ENCODE measurements at places on chromosomes 13 and 19.
A peak's percentile ranks its signal among the peaks of the same experiment; 100 is the strongest.

DNA sequence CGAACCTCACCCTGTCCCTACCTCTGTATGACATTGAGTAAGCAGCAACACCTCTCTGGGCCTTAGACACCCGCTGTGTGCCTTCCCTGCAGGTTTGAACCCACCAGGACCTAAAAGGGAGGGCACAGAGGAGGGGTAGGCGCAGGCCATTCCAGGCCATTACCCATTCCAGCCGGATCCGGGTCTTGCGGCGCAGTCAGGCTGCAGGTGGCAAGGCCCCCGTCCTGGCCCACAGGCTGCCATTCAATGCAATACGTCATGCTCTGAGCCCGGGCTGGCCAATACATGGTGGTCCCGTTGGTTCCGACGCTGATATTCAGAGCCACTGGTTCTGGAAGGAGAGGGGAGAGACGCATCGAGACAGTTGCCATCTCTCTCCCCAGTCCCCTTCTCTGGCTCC is 17.4 kb downstream of the IL12RB1 start:
- DNase-seq, result no peak

DNA sequence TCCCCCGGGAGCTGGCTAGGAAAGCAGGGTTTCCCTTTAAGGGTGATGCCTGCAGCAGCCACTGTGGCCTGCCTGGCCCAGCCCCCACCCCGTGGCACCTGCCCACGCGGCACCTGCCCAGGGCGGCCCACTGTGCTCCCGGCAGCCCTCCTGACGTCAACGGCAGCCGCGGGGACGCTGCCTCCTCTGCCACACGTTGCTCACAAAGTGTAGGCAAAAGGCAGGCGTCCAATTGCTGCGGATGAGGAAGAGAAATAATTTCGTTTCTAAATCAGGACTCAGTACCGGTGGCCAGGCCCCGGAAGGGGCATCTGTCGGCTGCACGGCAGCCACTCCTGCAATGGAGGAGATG is 122.3 kb downstream of the URI1 start:
- no peak for DNase-seq

GRCh38 chr19:16078759-16079707 is 2.7 kb downstream of the TPM4 start:
- peak; percentile 66 for DNase-seq

DNA sequence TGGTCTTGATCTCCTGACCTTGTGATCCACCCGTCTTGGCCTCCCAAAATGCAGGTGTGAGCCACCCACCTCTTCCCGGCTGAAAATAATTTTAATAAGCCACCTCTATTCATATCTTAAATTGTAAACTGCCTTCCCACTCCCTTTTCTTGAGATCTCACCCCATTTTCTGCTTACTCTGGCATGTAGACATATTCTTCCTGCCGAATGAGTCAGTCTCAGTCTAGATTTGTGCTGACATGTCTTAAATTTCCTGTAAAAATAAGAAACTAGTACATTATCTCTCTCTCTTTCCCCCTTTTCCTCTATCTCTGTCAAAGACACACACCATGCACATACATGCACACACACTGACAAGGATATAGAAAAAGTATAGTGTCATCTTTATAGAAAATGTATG is 60.9 kb downstream of the THSD1 start:
- no peak for DNase-seq

DNA sequence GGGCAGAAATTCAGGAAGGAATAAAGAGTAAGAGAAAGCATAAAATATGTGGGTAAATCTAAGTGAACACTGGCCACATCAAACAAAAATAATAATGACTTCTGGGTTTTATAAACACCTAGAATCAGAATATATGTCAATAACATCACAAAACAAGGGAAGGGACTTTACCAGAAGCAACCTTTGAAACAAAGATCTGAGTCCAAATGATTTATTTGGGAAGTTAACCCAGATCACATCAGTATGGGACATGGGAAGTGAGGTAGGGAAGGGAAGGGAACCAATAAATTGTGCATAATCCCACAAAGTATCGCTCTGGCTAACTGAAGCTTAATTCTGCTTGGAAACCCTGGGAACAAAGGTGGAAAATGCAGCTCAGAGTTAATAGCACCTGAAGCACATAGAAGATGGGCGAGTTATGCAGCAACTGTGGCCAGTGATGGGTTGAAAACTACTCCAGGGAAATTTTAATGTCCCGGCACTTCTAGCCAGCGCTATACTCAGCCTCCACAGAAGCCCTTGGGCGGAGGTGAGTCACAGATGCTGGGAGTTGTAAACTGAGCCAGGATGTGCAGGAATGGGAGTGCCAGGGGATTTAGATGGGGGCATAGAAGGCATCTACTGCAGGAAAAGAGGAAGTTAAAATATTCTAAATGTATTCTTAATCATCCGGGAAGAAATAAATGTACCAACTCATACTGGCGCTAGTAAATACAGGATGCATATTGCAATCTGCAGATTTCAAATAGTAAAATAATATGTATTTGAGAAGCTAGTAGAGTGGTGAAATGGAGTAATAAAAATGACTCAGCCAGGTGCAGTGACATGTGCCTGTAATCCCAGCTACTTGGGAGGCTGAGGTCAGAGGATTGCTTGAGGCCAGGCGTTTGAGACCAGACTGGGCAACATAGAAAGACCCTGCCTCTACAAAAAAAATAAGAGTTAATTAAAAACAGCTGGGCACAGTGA is 34.2 kb upstream of the CEBPG start:
- DNase-seq, result no peak

DNA sequence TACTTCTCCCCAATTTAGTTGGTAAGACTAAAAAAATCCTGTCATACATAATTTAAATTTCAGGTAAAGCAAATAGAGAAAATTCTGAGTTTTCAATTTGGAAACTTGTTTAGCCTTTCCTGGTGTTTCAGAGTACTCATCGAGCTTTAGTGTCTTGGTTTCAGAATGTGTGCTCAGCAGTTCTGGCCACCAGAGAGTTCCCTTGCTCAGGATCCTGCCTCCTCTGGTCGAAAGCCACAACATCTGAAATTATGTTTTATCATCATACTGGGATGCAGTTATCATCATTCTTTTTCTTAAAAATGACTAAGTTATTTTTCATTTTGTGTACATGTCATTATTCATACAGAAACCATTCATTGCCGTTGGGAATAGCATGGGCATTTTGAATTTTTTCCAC is 263.2 kb upstream of the SPRY2 start:
- no peak for DNase-seq

- no peak for DNase-seq
These were observed 483.0 kb downstream of the DCT start for GRCh38 chr13:93996481-93996880.

GRCh38 chr13:106700439-106700838 is 132.5 kb upstream of the ARGLU1 start:
- DNase-seq, result no peak

GRCh38 chr13:71699342-71699741 is 167.7 kb downstream of the DACH1 start:
- DNase-seq, result no peak

DNA sequence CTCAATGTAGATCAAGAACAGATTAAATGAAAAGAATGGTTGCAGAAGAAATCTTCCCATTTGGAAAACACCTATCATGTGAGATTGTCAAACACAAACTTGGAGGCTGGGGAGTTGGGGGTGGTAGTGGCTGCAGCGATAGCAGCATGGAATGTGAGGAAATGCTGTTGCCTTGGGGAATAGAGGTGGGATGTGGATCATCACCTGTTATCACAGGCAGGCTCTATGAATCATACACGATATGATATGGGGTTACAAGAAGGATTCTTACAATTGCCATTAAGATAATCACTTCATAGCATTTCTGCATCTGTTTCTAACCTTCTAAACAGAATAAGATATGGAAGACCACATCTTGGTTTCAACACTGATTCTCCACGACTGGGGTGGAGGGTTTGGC is 88.7 kb downstream of the RNASEH2B start:
- no peak for DNase-seq

- no peak for DNase-seq
These were observed 6.4 kb downstream of the DACH1 start for GRCh38 chr13:71860547-71861138.

DNA sequence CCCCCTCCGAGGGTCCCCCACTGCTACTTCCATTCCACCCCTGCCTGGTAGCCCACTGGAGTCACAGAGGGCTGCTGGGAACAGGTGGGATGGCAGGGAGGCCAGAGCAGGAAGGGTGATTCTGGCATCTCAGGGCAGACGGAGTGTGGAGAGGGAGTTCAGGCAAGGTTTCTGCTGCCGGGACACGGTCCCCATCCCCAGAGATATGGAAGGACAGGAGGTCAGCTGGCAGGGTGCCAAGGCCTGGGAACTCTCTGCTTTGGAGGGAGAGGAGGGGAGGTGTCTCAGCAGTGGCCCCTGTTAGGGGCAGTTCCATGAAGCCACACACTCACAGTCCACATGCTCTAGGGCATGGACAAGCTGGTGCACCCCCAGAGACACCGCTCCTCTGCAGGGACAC is 68.1 kb downstream of the CHST8 start:
- DNase-seq, result no peak

DNA sequence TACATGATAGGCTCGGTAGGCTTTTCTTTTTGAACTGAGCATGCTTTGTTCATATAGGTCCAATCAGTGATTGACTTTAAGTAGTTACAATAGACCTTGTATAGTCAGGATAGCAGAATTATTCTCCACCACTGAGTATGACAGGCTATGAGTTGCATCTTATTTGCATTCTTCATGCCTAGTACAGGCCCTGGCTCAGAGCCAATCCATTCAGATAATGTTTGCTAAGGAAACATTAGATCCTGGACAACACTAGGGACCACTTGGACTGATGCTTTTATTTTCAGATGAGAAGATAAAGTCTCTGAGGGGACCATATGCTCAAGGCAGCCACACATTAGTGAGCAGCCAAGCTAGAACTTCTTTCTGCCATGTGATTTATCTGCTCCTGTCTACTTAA is 133.9 kb downstream of the KL start:
- DNase-seq, result no peak

DNA sequence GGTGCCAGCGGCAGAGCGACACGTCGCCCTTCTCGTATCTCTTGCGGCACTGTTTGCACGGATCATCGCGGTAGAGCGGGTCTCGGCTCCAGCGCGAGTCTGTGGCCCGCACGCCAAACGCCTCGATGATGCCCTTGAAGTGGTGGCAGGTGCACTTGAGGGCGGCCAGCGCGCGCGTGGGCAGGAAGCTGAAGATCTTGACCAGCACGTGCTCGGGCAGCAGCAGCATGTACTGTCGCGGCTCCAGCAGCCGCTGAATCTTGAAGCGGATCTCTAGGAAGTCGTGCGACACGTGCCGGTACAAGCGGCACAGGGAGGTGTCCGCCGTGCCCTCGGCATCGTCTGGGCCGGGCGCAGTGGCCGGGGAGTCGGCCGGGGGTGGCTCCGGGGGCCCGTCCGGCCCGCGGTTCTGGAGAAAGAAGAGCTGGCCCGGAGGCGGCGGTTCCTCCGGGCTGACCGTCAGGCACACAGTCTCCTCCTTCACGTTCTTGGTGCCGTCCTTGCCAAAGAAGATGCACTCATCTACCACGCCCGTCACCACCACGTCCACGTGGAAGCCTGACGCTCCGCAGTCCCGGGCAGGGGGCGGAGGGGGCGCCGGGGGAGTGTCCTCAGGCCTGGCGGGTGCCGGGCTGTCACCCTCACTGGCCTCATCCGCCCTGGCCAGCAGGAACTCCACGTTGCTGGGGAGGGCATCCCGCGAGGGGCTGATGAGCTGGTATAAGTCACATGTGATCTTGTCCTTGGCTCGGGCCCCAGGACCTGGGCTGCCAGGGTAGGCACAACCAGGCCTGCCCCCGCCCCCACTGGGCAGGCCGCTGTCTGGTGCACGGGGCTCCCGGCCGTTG is 18.6 kb downstream of the FBXO46 start:
- no peak for DNase-seq

GRCh38 chr19:33302974-33303790 is 848 bp upstream of the CEBPA start:
- DNase-seq, result no peak

GRCh38 chr19:43525836-43526771 is 897 bp downstream of the ETHE1 start:
- peak; percentile 32 for DNase-seq

GRCh38 chr19:50679177-50680125 is 30.2 kb downstream of the C19orf81 start:
- peak; percentile 57 for DNase-seq

DNA sequence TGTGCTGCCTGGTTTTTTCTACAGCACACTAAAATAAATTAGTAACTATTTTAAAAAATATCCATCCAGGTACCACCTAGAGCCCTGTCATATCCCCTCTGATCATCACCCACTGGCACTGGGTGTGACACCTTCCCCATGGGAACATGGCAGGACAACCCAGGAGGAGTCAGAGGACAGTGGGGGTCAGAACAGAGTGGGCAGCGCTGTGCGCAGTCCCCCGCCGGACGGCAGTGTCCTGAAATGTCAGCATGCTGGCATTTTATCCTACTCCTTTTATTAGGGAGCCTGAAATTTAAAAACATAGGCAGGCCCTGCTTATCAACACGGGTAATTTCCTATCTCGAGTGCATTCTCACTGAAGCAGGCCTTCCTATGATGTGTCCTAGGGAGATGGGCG is 42.1 kb upstream of the GAS6 start:
- no peak for DNase-seq

DNA sequence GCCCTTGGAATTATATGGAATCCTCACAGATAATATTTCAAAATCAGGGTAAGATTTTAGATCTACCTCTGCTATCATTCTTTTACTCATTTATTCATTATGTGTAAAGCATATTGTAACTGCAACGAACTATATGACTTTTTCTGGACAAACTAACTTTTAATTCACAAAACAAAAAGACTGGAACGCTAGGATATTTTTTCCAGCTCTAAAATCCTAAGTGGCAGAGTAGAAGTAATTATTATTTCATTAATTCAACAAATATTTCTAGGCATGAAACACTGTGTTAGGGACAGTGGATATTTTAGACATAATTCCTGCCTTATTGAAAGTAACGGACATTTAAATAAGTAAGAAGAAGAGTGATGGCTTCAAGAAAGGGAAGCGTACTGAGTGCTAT is 26.9 kb upstream of the SOX21 start:
- DNase-seq, result no peak

GRCh38 chr13:30718661-30719524 is 16.4 kb upstream of the ALOX5AP start:
- no peak for DNase-seq

DNA sequence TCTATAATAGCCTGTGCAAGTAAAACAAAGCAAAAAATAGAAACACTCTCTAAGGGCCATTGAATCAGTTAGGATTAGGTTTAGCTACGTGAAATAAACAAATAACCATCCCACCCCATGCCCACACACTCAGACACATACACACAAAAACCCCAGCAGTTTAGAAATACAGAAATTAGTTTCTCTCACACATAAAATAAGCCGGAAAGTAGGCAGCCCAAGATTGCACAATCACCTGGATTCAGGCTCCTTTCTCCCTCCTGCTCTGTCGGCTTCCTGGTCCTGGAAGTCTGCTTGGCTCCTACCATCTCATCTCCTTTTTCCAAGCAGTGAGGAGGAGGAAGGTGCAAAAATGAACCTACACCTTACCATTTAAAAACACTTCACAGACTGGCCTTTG is 22.6 kb upstream of the USP12 start:
- DNase-seq, result no peak

DNA sequence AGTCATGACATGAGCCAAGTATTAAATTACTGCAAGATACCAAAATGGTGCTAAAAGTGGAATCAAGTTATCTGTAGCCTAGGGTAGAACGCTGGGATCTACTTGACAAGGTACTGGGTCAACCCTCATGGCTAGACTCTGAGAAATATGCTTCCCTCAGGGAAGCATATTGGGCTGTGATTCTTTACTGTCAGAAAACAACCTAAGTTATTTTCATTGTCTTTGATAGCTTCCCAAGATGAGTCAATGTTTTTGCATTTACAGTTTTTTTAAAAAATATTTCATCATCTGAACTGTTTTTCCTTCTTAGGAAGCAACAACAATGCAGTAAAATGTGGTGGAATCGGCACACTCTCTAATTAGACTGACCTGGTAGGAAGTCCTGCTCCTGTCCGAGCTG is 218.0 kb downstream of the RGCC start:
- DNase-seq, result no peak

All from stimulated activated naive CD4-positive, alpha-beta T cell (primary cell).